DND-41 (cell line): ENCODE measurements at places on chromosomes 1 and 21.

- DNase-seq, result no peak
- no peaks in the 10 kb centered on the region for H3K27me3 ChIP-seq
- no peaks in the 10 kb centered on the region for H3K36me3 ChIP-seq
- no peak overlapping the region for H3K4me3 ChIP-seq
Observed at GRCh38 chr1:186568221-186568620, 107.3 kb upstream of the PDC start.

DNA sequence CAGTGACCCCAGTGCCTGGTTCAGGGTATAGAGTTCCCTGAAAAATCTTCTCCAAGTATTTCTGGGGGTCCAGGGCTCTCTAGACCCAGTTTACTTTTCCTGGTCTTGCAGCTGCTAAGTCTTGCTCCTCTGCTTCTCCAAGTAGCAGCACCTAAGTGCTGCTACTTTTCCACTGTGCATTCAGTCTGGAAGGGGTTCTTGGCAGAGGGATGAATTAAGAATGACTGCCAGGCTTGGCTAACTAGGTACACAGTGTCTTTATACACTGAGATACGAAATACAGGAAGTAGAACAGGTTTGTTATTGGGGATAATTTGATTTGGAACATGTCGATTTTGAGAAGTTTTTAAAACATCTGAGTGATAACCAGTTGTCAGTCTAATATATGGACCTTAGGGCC is 24.2 kb upstream of the ERICH3 start:
- no peak overlapping the region for H3K27ac ChIP-seq
- H3K27me3 ChIP-seq, result no peaks in the 10 kb centered on the region
- no peak for DNase-seq
- H3K36me3 ChIP-seq, result no peaks in the 10 kb centered on the region
- no peaks in the 10 kb centered on the region for H3K4me1 ChIP-seq

GRCh38 chr1:200706111-200706814 is 32.4 kb upstream of the CAMSAP2 start:
- H3K4me1 ChIP-seq, result no peaks in the 10 kb centered on the region
- H3K27me3 ChIP-seq, result no peaks in the 10 kb centered on the region
- H3K4me3 ChIP-seq, result no peak overlapping the region

- H3K27ac ChIP-seq, result no peak overlapping the region
- H3K4me1 ChIP-seq, result no peaks in the 10 kb centered on the region
- H3K27me3 ChIP-seq, result no peaks in the 10 kb centered on the region
- DNase-seq, result no peak
Observed at GRCh38 chr21:37582590-37582989, 216.0 kb downstream of the DYRK1A start.

- no peak for DNase-seq
- no peak overlapping the region for H3K27ac ChIP-seq
- no peak overlapping the region for H3K4me3 ChIP-seq
Observed at GRCh38 chr1:183604815-183605214, 14.6 kb upstream of the NCF2 start.

GRCh38 chr1:53317646-53318539 is 10.0 kb downstream of the LRP8 start:
- H3K27me3 ChIP-seq, result no peaks in the 10 kb centered on the region
- DNase-seq, result no peak
- no peak overlapping the region for H3K4me3 ChIP-seq

DNA sequence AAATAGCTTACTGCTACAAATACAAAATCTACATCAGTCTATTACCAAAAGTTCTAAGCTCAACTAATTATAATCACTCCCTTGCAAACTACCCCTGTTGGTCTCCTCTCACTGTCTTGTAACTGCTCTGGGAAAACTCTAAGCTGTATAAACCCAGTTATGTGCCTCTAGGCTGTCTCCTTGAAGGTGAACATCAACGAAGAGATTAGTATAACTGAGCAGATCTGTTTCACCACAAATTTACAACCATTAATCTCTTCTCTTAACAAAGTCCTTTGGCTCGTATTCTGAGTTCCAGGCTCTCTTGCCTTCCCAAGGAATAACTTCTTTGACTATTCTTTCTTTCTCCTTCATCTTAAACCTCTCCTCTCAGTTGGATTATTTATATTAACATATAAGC is 84.4 kb upstream of the PRMT6 start:
- H3K27ac ChIP-seq, result no peak overlapping the region
- peaks cover 3% of the 10 kb centered on the region for H3K27me3 ChIP-seq
- H3K36me3 ChIP-seq, result no peaks in the 10 kb centered on the region
- DNase-seq, result no peak
- H3K4me3 ChIP-seq, result no peak overlapping the region
- peaks cover 6% of the 10 kb centered on the region for H3K4me1 ChIP-seq

DNA sequence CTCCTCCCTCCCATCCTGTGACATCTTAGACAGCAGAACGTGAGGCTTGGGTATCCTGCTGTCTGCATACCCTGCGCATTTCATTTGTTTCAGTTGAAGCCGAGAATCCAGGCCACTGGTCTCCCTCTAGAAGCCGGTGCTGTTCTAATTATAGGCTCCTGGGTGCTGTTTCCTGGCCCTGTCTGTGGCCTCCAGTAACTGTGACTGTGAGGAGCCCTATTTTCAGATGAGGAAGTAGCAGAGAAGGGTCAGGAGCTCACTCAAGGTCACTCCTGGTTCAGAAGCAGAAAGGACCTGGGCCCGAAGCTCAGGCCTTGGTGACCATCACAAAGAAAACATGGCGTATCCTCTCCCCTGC is 24.0 kb downstream of the COQ8A start:
- DNase-seq, result no peak
- H3K4me1 ChIP-seq, result no peaks in the 10 kb centered on the region
- no peak overlapping the region for H3K4me3 ChIP-seq
- H3K27me3 ChIP-seq, result no peaks in the 10 kb centered on the region
- peaks cover 17% of the 10 kb centered on the region for H3K36me3 ChIP-seq
- H3K27ac ChIP-seq, result no peak overlapping the region

- no peak overlapping the region for H3K4me3 ChIP-seq
- no peak for DNase-seq
- no peak overlapping the region for H3K27ac ChIP-seq
- no peaks in the 10 kb centered on the region for H3K4me1 ChIP-seq
Observed at GRCh38 chr1:17561247-17561548, 21.7 kb downstream of the ARHGEF10L start.

DNA sequence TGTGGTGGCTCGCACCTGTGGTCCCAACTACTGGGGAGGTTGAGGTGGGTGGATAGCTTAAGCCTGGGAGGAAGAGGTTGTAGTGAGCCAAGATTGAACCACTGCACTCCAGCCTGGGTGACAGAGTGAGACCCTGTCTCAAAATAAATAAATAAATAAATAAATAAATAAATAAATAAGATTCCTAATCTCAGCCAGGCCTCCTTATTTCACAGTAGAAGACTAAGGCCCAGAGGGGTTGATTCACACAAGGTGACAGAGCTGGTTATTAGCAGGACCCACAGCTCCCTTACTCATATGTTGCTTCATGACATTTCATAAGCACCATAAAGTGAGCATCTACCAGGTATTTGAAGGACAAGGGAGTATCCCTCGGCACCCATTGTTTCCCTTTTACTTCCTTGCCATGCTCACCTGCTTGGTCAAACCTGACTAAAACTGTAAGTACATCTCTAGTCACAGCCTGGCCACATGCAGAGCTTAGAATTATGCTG is 32.7 kb downstream of the ALG14 start:
- no peak overlapping the region for H3K4me3 ChIP-seq
- DNase-seq, result no peak
- H3K27ac ChIP-seq, result no peak overlapping the region
- no peaks in the 10 kb centered on the region for H3K27me3 ChIP-seq
- no peaks in the 10 kb centered on the region for H3K36me3 ChIP-seq

- H3K4me1 ChIP-seq, result no peaks in the 10 kb centered on the region
- H3K36me3 ChIP-seq, result no peaks in the 10 kb centered on the region
- H3K27me3 ChIP-seq, result no peaks in the 10 kb centered on the region
- no peak overlapping the region for H3K4me3 ChIP-seq
- no peak for DNase-seq
- H3K27ac ChIP-seq, result no peak overlapping the region
Observed at GRCh38 chr1:165793951-165794350, 25.3 kb upstream of the TMCO1 start.

- no peak overlapping the region for H3K4me3 ChIP-seq
- DNase-seq, result no peak
- no peak overlapping the region for H3K27ac ChIP-seq
- no peaks in the 10 kb centered on the region for H3K27me3 ChIP-seq
Observed at GRCh38 chr1:93607814-93608186, 73.8 kb downstream of the BCAR3 start.

GRCh38 chr1:228927946-228928898 is 192.9 kb downstream of the RHOU start:
- no peak overlapping the region for H3K27ac ChIP-seq
- H3K4me3 ChIP-seq, result no peak overlapping the region
- H3K27me3 ChIP-seq, result peaks cover 3% of the 10 kb centered on the region
- no peaks in the 10 kb centered on the region for H3K4me1 ChIP-seq
- DNase-seq, result no peak
